ENCODE measurements at places on chromosomes 1 and 21.

GRCh38 chr1:207821464-207822045, 69.7 kb downstream of the CD46 start:
- no peak for DNase-seq

DNA sequence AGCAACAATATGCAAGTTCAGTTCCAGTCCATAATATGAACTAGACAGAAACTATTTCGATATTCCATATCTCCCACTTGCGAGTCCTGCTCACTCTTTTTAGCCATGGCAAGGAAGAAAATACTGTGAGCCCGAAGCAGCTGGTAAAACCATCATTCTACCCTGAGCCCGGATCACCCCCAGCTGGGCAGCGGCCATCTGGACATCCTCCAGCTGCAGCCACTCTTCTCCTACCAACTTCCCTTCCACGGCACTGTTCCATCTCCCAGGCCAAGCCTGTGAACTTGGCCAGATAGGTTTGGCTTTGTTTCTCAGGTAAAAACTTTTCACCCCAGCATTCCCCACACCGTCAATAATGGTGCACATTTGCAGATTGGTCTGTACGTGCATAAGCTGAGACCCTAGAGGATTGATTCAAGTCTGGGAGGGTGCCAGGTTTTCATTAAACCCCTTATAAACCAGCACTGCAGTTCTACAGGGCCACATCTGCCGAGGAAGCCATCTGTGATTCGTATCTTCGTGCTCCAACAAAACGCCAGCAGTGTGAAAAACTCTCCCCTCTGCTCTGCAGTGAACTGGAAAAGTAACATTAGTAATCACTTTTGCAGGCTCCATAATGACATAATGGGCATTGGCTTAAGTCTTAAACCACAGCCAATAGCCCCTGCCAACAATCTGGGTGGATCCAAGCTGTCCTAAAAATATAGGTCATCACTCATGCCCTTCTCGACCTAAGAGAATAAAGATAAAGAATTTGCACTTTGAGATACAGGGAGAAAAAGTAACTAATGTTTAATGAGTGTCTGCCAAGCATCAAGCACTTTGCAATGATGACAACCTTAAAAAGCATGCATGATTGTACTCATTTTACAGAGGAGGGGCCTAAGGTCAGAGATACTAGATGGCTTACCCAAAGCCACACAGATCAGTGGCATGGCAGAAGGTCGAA, 205.1 kb downstream of the PLPP3 start:
- DNase-seq, result no peak

- DNase-seq, result no peak
Observed at GRCh38 chr1:112264010-112264409, 132.0 kb upstream of the CTTNBP2NL start.

DNA sequence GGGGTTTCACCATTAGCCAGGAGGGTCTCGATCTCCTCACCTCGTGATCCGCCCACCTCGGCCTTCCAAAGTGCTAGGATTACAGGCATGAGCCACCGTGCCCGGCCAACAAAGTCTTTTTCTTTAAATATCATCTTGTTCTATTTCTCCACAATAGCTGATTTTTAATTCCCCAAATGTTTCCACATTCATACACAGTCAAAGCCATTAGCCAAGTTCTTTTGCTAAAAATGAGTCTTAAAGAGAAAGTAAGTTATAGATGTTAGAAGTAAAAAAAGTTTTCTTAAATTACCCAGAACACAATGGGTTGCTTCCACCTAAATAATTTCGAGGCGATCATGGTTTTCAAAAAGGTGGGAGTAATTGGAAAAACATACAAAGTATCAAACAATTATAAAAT, 30.6 kb downstream of the C2CD2 start:
- DNase-seq, result no peak

- DNase-seq, result no peak
Observed at GRCh38 chr1:218480588-218481099, 135.5 kb downstream of the TGFB2 start.

DNA sequence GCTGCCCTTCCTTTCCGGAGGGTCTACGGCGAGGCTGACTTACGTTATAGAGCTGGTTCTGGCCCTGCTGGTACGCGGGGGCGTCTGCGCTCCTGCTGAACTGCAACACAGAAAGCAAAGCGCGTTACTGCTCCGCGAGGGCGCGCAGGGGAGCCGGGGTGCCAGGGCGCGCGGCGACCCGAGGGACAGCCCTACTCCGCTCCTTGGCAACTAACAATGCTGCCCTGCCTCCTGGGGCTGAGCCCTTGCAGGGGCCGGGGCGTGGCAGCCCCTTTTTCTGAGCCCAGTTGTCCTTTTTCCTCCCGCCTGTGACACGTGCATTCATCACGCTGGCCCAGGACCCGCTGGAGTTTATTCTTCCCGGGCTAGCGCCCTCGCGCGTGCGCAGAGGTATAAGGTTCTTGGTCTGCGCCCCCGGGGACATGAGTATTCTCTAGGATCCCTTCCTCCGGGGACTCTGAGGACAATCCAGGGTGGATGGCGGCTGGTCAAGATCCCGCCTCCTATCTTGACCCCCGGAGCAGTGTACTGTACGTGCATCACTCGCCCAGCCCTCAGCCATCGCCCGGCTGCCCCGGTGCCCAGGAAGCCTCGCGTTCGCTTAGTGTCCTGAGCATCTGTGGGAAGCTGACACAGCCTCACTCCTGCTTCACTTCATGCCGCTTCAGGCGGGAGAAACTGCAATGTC, 78.9 kb downstream of the CD247 start:
- no peak for DNase-seq

DNA sequence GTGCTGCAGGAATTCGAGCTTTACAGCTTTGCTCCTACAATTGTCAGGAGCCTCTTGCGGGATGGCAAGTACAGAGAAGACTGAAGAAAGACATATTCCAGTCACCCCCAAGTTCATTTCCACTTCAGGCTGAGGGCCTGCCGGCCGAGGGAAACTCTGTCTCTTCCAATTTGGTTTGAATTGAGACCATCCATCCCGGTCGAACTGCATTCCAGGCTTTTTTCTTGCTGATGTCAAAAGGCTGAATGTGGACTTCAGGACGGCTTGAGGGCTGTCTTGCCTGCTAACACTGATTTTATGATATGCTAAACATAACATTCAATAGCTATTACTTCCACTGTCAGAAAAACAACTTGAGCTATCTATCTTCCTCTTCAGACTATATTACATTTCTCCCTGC, 79.8 kb upstream of the PLXNA2 start:
- no peak for DNase-seq

GRCh38 chr1:244710474-244711062, 57.6 kb downstream of the DESI2 start:
- DNase-seq, result no peak

DNA sequence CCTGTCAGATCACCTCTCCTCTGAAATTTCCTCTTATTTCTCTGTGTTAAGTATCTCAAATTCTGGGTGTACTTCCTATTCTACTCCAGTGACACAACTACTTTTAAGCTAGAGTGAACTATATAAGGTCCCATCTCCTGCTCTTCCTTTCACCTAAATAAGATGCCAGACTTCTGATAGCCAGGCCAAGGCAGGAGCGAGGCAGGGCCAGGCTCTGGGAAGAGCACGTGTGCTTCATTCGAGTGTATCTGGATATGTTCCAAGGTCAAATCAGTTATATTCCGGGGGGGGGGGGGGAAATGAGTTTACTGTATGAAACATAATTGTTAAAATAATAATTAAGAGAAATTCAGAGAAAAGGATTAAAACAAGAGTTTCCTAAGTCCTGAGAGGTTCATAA, 60.1 kb downstream of the LRRC71 start:
- DNase-seq, result no peak

DNA sequence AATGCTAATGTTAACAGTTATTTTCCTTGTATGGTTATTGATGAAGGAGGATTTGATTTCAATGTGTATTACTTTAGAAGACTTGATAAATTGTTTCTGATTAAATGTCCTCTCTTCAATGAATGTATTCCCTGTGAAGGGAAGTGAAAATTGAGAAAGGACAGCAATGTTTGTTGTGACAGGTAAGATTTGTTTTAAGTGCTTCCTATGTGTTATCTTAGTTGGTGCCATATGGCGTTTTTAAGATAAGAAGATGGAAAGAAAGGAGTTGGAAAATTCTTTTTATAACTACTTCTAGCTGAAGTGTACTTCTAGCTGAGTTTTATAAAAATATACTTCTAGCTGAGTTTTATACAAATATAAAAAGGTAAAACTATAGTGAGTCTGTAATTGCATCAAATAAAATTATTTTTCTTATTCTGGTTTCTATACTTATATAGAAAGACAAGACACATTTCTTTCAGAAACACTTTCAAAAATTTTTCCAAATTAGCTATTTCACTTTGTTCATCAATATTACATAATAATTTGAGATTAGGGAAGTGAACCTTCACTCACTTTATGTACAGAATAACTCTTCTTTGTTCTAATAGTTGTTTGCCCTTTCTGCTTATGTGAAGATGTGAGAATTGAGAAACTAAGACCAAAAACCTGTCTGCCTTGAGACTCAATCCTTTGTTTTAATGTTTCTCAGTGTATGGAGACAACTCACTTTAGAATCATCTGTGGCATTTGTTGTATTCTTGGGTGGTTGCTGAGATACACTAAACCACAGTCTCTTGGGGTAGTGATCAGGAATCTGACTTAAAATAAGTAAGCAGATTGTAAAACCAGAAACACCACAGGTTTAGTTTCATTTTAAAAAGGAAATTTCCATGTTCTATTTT, 382.9 kb upstream of the B3GALT2 start:
- DNase-seq, result no peak

- DNase-seq, result no peak
Observed at GRCh38 chr1:205650241-205650640, 18.4 kb upstream of the ELK4 start.

DNA sequence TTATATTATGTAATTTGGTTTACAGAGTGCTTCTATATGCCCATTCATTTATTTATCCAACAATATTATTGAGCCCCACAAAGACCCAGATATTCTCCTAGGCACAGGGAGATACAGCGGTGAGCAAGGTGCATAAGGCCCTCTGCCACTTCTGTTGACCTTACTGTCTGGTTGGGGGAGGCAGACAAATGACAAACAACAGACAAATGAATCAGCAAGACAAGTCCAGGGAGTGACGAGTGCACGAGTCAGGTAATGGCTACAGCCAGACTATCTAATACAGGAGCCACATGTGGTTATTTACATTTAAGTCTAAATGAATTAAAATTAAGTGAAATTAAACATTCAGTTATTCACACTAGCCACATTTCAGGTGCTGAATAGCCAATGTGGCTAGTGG, 22.0 kb upstream of the BCAR3 start:
- no peak for DNase-seq

GRCh38 chr1:234666761-234667160, 56.8 kb upstream of the IRF2BP2 start:
- DNase-seq, result no peak

- no peak for DNase-seq
Observed at GRCh38 chr1:21837476-21837875, 25.4 kb downstream of the LDLRAD2 start.

DNA sequence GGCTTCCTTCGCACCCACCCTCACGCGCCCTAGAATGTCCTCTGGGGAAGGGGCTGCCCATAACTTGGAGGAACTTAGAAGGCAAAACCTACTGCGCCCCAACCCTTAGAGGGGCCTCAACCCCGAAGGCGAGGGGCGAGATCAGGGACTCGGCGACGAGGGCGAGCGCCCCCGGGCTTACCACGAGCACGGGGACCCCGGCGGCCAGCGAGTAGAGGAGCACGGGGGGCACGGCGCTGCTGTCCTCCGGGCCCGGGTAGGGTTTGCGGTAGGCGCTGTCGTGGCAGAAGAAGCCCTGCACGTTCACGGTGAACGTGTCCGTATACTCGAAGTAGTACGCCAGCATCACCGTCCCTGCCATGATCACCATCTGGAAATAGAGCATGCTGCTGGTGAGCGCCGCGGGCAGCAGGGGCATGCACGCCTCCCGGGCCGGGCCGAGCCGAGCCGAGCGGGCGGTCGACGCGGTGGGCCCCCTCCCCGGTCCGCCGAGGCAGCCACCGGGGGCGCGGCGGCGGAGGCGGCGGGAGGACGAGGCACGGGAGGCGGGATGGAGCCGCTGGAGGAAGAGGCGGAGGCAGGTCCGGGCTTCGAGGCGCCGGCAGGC, 304 bp downstream of the PLPPR5 start:
- DNase-seq, result peak; percentile 10

DNA sequence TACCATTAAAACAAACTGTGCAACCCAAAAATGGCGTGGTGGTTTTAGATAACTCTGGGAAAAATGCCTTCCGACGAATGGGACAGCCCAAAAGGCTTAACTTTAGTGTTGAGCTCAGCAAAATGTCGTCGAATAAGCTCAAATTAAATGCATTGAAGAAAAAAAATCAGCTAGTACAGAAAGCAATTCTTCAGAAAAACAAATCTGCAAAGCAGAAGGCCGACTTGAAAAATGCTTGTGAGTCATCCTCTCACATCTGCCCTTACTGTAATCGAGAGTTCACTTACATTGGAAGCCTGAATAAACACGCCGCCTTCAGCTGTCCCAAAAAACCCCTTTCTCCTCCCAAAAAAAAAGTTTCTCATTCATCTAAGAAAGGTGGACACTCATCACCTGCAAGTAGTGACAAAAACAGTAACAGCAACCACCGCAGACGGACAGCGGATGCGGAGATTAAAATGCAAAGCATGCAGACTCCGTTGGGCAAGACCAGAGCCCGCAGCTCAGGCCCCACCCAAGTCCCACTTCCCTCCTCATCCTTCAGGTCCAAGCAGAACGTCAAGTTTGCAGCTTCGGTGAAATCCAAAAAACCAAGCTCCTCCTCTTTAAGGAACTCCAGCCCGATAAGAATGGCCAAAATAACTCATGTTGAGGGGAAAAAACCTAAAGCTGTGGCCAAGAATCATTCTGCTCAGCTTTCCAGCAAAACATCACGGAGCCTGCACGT, 82.1 kb downstream of the PRDM2 start:
- peak; percentile 36 for DNase-seq

GRCh38 chr1:109188781-109189180, 24.9 kb upstream of the SARS1 start:
- DNase-seq, result no peak

DNA sequence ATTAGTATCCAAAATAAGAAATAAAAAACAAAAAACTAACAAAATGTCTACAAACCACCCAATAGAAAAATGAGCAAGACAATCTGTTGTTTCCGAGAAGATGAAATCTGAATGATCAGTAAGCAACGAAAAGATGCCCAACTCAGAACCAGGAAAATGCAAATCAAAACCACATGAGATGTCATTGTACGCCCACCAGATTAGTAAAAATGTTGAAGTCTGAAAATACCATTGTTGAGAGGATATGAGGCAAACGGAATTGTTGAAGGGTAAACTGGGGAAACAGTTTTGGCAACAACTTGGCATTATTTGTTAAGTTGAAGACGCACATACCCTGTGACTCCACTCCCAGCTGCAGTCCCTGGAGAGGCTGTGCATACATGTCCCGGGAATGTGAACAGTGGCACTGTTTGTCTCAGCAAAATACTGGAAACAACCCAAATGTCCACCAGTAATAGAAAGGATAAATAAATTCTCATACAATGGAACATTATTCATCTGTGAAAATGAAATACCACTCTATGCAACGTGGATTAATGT, 10.6 kb downstream of the ZBTB17 start:
- no peak for DNase-seq

- no peak for DNase-seq
Observed at GRCh38 chr1:206716870-206717673, 32.4 kb downstream of the MAPKAPK2 start.
